ENCODE measurements at places on chromosomes 7 and 10. TPM values are rescaled to one million over a fixed set of nuclear protein-coding genes. Genes with fewer than 3 reads are reported as not detected.

The PNLIPRP3 gene
- total RNA-seq, result not detected

GRCh38 chr7:43531700-43532099 is 51.2 kb upstream of the STK17A start:
- no peak for DNase-seq

DNA sequence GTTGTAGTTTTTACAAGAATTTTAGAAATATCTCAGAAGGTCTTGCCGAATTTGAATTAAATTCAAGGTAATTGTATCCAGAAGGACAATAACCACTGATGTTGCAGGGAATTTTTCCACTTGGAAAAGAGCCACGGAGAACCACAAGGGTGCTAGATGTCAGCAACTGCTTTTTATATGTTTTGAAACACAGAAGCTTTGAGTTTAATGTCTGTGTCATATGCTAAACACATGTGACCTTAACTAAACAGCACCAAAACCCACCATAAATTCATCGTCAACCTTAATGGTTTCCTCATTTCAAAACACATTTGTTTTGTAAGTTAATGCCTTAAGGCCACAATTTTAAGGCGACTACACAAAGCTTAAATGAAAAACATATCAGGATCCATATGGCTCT is 106.9 kb downstream of the COL28A1 start:
- no peak for DNase-seq

GRCh38 chr7:46286356-46286755 is 365.3 kb upstream of the IGFBP3 start:
- DNase-seq, result no peak

DNA sequence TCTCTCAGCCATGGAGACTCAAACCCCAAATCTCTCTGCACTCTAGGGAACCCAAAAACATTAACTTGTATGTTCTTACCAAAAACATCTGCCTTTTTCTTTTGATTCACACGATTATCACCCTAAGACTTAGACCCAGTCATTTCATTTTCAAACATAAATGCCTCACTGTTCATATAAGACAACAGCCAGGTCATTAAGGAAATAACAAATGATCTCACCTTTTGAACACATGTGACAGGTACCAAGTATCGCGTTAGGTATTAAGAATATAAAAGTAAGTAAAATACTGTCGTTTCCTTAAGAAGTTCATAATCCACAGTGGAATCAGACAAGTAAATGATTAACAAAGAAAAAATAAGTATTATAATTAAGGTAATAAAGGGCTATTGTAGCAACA is 8.8 kb downstream of the TM9SF3 start:
- no peak for DNase-seq
